ENCODE measurements at places on chromosomes 11 and 22.

DNA sequence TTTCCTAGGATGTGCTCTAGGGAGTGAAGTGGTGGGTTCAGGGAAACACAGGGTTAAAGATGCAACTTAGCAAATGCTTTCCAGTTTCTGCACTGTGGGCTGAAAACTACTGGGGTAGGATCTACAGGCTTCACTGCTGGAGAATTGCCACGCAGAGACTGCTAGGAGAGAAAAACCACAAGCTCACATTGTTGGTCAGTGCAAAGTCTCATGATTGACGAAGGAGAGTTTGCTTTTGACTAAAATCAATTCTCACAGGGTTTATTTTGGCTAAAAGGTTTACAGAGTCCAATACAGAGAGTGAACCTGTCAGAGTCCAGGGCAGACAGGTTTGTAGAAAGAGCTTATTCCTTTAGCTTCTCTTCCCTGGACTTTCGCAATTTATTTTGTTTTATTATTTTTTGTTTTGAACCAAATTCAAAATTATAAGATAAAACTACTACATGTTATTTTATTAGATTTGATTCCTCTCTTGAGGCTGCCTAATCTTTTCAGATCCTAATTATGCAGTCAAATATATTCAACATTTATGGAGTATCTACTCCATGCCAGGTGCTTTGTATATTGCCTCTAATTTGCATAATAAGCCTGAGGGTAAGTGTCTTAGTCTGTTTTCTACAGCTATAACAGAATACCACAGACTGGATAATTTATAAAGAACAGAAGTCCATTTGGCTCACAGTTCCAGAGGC lies 64.7 kb downstream of the MTNR1B start:
- no peak for DNase-seq

DNA sequence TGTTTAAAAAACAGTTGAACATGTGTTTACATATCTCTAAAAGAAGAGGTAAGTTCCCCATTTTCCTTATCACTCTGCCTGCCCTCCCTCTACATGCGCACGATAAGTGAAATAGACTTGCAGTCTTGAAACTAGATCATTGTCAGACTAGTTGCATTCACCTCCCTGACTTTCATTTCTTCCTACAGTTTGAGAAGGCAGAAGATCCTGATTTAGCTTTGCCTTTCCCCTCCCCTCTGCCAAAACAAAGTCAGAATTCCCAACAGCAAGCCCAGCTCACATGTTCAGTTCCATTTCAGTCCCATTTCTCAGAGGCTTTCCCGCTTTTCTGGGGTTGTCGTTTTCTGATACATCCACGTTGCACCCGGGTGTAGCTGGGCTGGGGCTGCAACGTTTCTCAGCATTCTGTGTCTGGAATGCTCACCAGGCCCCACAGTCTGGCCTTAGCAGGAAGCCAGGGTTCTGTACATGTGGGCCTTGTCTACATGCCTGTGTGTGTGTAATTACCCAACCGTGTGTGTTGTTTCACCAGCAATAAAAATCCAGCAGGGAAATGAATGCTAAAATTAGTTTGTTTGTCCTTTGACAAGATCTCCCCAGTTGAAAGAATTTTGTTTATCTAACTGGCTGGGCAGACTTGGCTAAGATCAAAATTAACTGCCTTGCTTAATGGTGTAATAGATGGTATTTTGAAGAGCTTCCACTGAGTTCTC lies 179.2 kb downstream of the DBX1 start:
- DNase-seq: no peak

- no peak for DNase-seq
Observed at GRCh38 chr22:20968281-20968977, 1.4 kb downstream of the AIFM3 start.

GRCh38 chr22:39475337-39475736 lies 18.5 kb downstream of the MGAT3 start:
- DNase-seq: no peak

DNA sequence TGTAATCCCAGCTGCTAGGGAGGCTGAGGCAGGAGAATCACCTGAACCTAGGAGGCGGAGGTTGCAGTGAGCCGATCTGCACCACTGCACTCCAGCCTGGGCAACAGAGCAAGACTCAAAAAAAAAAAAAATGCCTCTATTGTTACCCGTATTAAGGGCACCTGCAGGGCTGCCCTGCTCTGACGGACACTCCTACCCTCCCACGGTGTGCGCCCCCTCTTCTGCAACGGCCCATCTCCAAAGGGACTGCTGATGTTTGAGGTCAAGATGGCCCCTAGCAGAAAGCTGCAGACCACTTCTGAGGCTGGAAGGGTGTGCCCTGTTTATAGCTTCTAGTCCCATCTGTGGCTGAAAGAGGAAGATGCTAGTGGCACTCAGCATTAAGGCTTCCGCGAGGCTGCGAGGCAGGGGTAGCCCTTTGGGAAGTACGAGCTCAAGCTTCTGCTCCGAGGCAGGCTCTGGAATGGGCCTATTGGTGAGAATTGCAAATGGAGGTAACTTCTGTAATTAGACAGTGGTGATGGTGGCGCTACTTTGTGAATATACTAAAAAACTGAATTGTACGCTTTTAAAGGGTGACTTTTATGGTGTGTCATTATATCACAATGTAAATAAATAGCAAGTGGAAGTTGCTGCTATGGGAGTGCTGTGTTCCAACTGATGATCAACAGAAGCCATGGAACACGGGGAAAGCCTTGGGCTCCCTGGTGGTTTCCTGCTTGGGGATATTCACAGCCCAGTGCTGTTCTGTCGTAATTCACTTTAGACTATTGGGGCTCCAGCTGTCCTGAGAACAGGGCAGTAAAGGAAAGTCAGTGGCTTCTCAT lies 24.3 kb downstream of the ARFGAP2 start:
- DNase-seq: no peak

DNA sequence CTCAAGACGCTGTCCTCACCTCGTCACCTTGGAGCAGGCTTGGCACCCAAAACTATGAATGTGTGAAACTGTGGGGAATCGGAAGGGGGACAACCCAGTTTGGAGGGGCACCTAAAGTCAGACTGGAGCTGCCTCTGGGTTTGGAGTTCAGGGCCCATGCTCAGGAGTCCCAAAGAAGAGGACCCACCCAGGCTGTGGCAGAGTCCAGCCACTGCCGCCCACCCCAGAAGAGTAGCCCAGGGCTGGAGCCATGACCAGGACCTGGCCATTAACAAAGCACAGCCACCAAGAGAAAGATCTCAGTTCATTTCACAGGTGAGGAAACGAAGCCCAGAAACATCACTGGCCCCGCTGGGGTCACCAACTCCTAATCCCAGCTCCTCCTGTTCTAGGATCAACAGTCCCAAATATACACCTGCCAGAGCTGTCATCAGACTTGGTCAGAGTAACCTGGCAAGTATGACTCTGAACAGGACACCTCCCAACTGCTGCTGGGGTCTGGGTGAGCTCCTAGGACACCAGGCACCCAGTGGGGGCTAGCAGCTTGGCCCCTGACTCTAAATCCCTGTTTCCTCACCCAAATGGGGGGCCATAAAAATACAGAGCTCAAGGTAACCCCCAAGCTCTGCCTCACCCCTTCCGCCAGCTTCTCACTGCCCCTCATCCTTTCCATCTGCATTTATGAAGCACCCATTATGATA lies 2.7 kb downstream of the RAB3IL1 start:
- no peak for DNase-seq

DNA sequence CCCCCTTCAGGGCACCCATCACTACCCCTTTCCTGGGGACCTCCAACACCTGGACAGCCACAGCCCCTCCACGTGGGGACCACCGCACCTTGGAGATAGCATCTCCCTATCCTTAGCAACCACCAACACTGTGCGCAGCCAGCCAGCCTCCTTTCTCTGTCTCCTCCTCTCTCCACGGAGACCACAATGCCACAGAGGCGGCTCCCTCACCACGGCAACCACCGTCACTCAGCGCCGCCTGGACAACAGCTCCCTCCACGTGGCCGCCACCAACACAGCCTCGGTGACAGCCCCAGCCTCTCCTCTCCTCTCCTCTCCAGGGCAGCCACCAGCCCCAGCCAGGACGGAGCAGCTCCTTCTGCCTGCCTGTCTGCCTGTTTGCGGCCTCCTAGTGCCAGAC lies 10.5 kb downstream of the ELFN2 start:
- DNase-seq: no peak

DNA sequence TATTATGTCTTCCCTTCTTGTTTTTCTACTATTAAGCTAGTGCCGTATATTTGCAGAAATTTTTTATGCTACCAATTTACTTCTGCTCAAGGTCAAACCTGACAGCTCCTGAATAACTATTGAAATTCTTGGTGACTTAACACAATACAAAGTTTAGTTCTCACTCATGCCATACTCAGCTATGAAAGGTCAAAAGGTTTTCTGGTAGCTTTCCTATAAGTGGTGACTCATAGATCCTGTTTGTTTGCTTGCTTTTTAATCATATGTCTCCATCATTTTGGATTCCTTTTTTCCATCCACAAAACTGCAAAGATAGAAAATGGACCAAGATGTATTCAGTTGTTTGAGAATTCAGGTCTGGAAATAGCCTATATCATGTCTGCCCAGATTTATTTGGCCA lies 855.8 kb upstream of the LRRC4C start:
- no peak for DNase-seq

DNA sequence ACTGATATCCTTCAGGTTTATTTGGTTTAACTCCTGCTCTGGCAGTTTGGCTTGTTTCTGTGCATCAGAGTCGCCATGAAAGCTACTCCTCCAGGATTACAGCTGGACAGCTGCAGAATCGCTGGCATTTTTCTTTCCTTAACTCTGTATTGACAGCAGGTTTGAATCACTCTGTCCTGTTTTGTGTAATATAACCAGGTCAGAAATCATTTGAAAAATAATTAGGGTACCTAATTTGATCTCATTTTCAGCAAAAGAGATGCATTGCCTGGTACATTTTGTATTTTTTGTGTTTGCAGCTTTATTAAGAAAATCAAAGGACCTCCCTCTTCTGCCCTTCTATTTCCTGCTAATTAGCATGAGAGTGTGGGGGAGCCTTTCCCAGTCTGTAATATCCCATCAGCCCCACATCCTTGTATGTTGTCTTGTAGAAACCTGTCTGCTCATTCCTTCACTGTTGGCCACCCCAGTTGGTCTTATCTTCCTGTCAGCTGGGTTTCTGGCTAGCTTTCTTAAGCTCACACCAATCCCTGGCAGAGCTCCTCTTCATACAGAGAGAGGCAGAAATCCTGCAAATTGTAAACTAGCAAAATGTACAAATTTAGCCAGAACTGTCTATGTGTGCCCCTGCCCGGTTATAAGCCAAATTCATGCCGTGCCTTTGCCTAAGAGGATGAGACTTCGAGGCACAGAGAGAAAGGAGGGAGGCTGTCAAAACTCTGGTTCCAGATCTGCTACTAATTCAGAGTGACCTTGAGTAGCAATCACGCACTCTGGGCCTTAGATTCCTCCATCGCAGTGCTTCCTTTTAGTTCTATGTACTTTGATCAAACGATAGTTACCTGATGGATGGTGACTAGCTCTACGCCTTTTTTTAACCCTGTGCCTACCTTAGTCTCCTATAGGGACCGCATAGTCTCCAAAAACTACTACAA lies 200.6 kb downstream of the NAV2 start:
- peak; percentile 42 for DNase-seq

GRCh38 chr22:44625981-44626687 lies 75.9 kb upstream of the PRR5 start:
- DNase-seq: peak; percentile 91

DNA sequence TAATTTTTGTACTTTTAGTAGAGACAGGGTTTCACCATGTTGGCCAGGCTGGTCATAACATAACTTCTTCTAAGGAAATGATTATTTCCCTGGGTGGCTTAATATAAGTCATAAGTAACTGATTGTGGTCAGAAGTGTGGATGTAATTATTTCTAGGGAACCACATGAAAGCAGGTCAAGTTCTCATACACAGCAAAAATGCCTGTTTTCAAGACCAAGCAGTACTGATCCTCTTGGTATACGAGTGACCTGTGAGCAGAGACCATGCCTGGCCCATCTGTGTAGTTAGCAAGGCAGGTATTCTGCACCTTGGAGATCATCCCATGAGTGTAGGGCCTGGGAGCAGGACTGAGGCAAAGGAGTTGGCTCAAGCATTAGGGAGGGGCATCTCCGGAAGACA lies 32.5 kb upstream of the NUCB2 start:
- no peak for DNase-seq

DNA sequence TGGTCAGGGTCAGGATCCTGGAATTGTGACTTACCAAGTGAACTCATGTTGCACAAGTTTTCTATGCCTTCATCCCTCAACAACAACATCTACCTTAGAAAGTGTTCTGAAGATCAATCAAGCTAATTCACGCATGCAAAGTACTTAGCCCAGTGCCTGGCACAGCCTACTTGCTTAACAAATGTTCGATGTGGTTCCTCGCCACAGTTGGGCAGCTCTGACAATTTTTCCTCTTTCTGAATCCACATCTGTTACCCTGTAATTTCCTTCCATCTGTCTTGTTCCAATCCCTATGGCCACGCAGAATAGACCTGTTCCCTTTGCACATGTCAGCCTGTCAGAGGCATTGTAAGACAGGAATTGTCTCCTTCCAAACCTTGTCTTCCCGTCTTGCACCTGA lies 1415.2 kb downstream of the TBC1D22A start:
- no peak for DNase-seq

DNA sequence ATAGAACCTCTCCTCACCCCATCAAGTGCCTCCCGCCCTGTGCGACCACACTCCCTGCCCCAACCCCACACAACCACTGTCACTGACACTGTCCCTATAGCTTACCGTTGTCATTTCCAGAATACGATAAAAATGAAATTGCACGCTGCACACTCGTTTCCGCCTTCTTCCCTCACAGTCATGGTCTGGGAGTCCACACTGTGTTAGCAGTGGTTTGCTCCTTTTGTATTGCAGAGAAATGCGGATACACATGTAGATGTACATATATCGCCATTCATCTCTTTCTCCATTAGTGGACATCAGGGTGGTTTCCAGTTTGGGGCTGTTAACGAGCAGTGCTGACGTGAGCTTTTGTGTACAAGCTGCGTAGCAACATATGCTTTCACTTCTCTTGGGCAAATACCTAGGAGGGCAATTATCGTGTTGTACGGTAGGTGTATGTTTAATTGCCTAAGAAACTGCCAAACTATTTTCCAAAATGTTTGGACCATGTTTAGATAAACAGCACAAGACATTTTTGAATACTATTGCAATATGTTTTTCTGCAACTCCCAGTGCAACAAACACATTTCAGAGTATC lies 59.2 kb upstream of the CD5 start:
- no peak for DNase-seq

DNA sequence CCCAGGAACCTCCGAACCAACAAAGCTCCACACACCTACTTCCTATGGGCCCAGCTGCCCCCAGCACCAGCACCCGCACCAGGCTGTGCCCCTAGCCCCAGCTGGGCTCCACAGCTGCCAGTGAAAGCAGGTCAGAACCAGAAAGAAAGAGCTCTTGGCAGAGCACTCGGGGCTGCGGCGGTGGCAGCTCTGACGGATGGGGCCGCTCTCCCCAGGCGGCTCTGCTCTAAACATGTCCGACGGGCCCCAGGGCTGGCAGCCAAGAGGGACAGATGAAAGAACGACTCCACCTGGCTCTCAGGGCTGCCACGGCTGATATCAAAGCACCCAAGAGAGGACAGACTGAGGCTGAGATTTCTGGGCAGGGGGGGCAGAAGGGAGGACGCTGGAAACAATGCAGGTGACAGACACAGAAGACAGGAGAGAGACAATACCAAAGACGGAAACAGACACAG lies 25.7 kb downstream of the LRFN4 start:
- no peak for DNase-seq

- no peak for DNase-seq
Observed at GRCh38 chr11:16976379-16976778, 37.8 kb downstream of the PLEKHA7 start.

- DNase-seq: no peak
Observed at GRCh38 chr11:18720091-18720807, 5.7 kb downstream of the IGSF22 start.

Data from eye (tissue), 1 donor.